ENCODE measurements at places on chromosomes 11 and 22.

DNA sequence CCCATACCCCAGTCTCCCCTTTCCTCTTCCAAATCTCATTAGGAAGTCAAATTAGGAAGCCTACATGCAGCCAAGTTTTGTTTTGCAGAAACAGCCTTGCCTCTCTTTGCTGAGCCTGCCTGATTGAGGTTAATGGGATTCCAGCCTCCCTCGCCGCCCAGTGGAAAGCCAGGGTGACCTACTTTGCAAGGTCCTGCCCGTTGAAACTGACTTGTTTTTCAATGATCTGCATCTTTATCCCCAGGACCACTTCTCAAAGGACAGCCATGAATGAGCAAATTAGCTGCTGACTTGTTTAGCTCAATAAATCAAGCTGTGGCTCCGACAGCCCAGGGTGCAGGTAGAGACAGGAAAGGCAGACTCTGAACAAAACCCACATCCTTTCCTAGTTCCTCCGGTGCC lies 110.4 kb downstream of the RRAS2 start:
- DNase-seq = no peak

DNA sequence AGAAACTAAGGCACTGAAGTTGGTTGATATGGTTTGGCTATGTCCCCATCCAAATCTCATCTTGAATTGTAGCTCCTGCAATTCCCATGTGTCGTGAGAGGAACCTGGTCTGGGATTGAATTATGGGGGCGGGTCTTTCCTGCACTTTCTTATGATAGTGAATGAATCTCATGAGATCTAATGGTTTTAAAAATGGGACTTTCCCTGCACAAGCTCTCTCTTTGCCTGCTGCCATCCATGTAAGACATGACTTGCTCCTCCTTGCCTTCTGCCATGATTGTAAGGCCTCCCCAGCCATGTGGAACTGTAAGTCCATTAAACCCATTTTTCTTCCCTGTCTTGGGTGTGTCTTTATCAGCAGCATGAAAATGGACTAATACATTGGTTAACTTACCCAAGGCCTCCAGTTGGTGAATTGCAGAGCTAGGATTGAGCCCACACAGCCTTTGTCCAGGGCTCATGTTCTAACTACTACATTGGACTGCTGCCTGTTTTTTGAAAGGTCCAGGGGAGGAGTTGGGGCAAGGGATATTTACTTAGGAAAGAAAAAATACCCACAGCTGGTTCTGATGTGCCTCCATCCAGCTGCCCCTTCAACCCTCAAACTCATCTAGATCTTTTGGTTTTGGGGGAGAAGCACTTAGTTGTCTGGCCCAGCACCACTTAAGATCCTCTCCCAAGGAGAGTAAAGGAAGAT lies 107.8 kb upstream of the NAV2 start:
- DNase-seq = no peak

- DNase-seq = peak; percentile 46
Measured at GRCh38 chr22:37804881-37805809, 2.6 kb upstream of the GCAT start.

DNA sequence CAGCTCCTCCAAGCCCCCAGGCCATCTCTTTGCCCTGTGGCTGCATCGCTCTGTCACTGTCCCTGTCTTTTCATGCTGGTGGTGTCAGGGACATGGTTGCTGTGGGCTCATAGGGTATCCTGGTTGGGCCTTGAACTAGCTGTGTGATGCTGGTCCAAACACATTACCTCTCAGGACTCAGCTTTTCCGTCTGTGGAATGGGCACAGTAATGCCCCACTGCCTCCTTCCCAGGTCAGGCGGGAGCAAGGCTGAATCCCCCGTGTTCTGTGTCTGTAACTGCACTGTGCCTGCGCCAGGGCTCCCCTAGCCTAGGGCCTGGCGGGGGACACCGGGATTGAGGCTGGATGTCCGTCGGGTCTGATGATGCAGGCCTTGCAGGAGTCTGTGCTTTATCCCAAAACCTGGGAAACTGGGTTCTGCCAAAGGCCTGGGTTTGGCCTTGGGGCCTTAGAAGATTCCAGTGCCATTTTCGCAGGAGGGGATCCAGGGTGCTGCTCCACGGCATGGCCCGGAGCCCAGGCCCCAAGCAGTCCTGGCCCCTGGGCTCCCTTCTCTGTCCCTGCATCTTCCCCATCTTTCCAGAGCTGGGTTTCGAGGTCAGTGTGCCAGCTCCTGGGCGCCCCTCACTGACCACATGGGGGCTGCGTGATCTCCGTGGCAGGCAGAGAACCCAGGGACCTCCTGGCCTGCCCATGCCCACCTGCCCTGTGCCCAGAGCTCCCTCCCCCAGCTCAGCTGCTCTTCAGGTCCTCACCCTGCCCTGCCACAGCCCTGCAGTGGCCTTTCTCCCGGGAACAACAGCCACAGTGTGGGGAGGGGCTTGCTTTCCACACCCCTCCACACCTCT lies 32.7 kb upstream of the CELSR1 start:
- DNase-seq = no peak

DNA sequence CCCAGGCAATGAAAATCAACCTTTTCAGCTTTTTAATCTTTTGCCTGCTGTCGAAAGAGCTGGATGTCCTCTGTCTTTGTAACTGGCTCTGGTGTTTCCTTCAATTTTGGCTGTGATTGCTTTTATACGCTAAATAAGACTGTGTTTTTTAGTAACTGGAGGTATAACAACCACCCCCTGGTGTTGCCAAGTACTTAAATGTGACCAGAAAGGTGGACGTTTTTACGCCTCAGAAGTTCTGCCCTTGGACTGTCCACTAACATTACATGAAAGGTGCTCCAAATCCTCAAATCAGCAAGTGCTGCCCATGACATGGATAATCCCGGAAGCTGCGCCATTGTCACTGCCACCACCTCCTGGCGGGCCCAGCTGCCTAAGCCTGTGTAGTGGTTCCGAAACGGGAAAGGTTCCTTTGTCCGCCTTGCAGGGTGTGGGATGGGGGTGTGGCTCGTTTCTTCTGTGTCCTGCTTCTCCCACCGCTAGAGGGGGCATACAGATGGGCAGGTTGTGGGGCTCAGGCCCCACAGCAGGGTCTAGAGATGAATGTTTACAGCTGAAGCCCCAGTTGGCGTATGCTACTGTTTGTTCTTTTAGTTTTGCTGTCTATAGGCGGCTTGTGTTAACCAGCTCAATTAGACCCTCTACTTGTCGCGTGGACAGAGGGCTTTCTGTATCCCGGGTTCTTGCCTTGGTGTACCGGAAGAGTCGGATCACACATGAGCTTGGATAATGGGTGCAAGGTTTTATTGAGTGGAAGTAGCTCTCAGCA lies 82.2 kb upstream of the SEPTIN5 start:
- DNase-seq = no peak

GRCh38 chr22:45504373-45505341 lies 2.0 kb downstream of the FBLN1 start:
- DNase-seq = no peak

DNA sequence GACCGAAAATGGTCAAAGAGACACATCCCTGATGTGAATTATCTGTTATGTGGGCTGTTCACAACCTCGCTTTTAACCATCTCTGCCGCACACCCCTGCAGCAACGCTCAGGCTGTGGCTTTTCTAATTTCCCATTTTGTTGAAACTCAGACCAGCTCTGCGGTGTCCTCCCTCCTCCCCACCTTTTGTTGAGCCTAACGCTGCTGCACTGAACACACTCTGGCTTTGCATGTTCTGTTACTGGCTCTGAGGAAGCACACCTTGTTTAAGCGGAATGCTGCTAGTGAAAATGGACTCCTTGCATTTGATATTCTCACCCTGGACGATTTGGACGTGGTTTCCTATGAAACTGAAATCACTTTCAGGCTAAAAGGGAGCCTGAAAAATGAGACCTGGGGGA lies 198.5 kb upstream of the MTNR1B start:
- no peak for DNase-seq

DNA sequence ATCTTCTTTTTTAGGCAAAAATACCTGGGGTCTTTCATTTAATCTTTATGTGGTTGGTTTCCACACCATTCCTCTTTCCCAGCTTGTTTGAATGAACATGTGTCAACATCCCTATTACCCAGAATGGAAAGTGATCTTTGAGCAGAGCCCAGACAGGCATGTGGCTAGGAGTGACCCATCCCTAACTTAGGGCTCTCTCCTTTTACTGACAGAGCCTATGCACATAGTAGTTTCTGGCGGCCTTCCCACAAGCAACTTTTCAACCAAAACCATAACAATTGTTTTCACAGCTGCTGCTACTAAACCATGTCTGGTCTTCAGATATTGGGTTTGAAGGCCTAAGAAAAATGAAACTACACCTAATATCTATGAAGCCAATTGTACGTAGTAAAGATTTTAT lies 107.5 kb downstream of the TENM4 start:
- no peak for DNase-seq

GRCh38 chr22:28907311-28908008 lies 24.1 kb downstream of the ZNRF3 start:
- DNase-seq = no peak

DNA sequence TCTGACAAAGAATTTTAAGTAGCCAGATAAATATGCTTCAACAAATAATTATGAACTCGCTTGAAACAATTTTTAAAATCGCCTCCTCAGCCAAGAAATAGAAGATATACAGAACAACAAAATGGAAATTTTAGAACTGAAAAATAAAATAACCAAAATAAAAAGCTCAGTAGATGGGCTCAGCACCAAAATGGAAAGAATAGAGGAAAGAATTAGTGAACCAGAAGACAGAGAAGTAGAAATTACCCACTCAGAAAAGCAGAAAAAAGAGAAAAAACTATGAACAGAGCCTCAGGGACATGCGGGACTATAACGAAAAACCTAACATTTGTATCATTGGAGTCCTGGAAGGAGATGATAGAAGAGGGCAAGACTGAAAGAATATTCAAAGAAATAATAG lies 7.4 kb downstream of the COMMD9 start:
- no peak for DNase-seq

GRCh38 chr11:37963440-37963839 lies 1365.4 kb upstream of the RAG2 start:
- DNase-seq = no peak

DNA sequence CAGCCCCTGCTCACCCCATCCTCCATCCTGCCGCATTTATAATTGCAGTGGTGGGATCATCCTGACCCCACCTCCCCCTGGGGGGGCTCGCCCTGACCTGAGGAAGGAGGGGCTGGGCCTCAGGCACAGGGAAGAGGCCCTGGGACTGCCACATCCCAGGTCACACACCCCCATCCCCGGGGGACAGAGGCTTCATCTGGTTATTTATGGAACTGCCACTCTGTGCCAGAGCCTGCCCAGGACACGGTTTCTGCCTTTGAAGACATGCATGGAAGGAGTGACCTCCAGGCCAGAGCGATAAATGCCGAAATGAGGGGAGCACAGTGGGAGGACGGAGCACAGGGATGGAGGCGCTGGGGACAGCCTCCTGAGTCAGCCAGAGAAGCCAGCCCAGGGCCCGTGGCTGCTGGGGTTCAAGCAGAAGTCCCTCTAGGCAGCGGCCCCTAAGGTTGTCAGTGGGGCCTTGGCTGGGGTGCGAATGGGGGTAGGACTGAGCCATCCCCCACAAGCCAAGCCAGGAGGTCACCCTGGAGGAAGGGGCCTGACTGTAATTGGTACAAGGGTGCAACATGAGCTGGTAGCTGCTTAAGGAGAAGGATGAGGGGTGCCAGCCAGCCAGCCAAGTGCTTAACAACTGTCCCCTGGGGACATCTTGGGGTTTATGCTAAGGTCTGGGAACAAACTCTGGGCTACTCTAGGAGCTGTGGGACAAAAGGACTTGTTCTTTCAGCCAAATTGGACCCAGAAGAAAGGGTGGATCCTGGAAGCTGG lies 51.4 kb upstream of the SHISAL1 start:
- DNase-seq = no peak

DNA sequence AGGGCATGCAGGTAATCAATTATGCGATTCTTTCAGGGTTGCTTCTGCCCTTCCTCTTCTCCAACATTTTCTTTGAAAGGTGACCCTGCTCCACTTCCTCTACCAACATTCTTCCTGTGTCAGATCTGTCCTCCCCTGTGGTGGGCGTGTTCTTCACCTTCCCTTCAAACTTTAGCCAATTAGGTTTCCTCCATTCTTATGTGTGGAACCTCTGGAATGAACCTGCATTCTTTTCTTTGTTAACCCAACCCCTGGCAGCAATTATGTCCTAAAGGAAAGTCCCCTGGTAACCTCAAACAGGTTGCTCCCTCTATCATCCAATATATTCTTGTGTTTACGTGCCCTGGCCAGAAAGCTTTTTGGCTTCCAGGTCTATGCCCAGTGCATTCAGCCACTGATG lies 22.4 kb downstream of the KIRREL3 start:
- DNase-seq = no peak

- DNase-seq = no peak
Measured at GRCh38 chr22:48301421-48301820, 1526.3 kb downstream of the BRD1 start.

DNA sequence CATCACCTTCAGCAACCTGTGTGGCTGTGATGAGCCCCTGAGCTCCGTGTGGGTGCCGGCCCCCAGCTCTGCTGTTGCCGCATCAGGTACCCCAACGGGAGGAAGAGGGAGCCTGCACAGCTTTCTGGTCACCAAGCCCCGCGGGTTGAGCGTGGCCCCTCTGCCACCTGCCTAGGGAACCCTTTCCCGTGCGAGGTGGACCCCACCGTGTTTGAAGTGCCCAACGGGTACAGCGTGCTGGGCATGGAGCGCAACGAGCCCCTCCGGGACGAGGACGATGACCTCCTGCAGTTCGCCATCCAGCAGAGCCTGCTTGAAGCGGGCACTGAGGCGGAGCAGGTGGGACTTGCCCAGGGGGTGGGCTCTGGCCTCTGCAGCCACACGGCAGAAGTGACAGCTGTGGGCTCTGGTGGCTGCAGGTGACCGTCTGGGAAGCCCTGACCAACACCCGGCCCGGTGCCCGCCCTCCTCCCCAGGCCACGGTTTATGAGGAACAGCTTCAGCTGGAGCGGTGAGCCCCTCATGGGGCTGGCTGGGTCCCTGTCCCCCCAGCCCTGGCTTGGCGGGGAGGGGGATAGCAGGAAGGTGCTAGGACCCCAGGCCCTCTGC lies 1.9 kb upstream of the SSH3 start:
- no peak for DNase-seq

- DNase-seq = no peak
Measured at GRCh38 chr11:126426820-126427749, 71.6 kb downstream of the ST3GAL4 start.

- DNase-seq = no peak
Measured at GRCh38 chr11:44029977-44030911, 17.5 kb upstream of the ACCSL start.

DNA sequence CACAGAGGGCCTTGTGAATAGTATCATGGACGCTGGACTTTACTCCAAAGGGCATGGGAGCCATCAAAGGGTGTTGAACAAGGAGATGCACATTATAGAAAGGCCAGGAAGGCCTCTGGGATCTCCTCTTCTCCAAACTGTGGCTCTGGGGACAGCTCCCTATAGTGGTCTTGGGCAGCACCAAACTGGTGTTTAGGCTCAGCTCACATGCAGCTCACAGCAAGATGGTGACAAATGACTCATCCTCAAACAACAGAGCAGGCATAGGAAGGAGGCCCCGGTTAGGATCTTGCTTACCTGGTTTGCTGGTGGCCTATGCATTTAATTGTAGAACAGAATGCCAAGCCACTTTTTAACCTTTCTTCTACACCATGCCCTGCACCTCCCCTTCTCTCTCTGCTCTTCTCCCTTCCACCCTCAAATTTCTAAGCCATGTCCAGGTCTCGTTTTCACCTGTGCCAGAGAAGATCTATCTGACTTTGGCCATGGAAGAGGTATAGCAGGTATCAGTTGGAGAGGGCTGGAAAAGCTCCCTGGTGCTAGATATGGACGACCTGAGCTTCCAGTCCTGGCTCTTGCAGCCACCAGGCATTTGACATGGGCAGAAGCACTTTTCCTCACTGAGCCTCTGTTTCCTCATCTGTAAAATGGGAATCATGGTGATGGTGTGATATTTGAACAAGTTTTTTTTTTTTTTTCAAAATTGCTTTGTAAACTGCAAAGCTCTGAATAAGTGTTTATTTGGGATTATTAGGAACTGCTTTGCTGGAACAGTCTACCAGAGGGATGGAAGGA lies 14.4 kb upstream of the EHF start:
- no peak for DNase-seq

All from cortex of kidney (tissue), 1 donor.